ENCODE measurements at places on chromosomes 2 and 18.

DNA sequence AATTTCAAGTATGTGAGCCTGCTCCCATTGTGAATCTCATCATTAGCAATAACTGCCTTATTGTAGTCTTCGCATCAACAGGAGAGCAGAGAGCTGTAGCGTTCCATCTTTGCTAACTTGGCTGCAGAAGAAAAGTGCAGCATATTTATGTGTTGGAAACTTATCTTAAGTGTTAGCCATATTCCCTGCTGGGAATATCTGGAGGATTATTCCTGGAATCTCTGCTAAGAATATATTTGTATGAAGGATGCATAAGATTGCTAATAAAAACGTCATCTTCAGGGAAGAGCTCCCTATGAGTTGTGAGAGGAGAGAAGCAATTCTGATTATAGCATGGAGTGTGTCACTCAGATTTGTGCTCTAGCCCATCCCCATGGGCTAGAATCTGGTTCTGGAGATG is 115.1 kb upstream of the REG3G start:
- no peak for DNase-seq

DNA sequence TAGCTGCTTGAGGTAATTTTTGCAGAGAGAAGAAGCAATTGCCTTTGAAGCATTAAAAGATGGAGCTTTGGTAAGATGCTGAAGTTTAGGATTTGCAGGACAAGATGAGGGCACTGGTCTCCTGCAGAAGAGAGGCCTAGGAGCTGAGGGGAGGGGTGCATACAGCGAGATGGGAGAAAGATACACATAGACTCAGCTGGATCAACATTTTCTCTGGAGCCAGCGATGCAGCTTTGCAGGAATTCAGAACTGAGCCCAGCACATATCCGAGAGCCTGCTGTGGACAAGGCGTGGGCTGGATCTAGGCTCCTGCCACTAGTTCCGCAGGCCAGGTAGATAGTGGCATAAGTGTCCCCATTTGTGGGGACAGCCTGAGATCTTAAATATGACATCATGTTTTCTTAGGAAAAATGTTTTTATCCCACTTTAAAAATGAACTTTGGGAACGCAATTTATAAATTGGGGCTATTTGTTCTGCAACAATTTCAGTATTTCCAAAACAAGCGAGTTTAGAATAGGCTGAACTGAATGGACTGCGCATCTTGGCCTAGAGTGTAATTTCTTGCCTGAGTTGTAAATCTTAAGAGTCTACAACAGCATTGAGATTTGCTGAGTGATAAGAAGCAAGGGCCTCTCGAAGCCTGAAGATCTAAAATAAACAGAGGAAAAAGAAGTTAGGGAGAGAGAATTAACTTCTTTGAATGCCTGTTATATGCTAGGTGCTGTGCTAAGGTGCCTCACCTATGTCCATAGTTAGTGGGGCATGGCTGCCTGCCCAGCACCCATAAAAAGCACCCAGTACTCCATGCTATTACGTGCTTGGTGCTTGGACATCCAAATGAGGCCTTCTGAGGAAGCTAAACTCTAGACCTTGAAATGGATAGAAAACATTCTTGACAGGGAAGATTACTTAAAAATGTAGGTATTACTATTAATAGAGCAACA is 17.3 kb downstream of the GRHL1 start:
- no peak for DNase-seq

DNA sequence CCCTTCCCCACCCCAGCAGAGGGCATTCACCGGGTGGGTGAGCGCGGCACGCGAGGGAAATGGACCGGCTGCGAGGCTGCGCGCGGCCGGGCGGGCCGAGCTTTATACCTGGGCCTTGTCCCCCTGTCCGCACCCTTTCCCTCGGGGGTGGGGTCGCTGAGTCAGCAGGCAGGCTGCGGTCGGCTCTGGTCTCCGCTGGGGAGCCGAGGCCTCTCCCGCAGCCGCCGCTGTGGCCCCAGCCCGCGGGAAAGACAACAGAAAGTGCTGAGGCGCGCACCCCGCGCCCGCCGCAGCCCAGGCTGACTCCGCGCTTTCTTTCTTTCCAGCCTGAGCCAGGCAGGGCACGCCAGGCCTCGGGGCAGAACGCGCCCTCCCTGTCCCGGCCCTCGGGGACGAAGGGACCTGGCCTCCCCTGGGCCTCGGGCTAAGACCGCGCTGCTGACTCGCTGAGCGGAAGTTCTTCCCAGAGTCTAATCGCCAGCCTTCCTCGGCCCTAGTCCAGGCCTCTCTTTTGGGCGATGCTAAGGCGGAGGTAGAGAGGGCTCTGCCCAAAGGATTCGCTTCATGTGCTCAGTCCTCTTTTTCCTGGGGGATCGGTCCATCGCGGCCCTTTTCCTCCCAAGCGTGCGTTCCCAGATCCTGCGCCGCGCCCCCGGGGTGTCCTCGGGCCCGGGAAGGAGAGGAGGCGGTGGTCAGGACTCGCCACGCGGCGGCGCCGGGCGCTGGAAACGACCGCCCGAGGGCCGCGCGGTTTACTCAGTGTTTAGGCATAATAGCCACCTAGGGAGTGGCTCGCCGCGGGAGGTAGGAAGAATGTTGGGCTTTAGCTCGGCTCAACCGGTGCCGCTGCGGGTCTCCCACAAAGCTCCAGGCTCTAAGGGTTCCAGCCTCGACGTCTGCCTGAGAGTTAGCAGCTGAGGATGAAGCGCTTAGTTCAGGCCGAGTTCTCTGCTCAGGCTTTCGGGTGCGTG is at the start of gene CRYBA2:
CRYBA2 (minus strand) TSS at position 78 of the 971 bp plus-strand sequence. CDS start 246 bp downstream, outside the sequence.
- DNase-seq, result no peak

DNA sequence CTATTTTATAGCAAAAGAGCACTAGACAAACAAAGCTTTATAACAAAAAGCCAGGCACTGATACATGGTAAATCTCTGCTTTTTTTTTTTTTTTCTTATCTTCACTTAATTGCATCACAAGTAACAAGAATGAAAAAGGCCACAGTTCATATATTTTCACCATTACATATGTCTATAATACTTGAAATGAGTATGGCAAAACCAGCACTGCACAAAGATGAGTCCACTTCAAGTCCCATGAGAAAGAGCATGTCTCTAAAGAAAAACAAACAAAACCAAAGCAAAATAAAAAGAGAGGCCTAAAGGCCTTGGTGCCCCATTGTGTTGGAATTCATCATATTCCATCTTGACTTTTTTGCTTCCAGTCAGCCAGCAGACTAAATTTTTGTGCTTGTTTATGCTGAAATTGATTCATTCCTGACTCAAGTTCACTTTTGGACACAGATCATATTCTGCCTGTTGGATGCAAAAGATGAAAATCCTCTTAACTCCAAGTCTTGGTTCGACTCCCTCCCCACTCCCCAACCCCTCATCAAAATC is 264.9 kb upstream of the CCDC68 start:
- no peak for DNase-seq

GRCh38 chr2:68403199-68403644 is 38.1 kb downstream of the PLEK start:
- DNase-seq, result no peak

- DNase-seq, result no peak
These were observed 200.8 kb downstream of the PLCL1 start for GRCh38 chr2:198004921-198005829.
